ENCODE measurements at places on chromosomes 3 and 15.

GRCh38 chr3:164929642-164930041 lies 148.7 kb downstream of the SI start:
- no peak for DNase-seq

GRCh38 chr3:68706096-68706495 lies 226.3 kb downstream of the TAFA4 start:
- DNase-seq = no peak

DNA sequence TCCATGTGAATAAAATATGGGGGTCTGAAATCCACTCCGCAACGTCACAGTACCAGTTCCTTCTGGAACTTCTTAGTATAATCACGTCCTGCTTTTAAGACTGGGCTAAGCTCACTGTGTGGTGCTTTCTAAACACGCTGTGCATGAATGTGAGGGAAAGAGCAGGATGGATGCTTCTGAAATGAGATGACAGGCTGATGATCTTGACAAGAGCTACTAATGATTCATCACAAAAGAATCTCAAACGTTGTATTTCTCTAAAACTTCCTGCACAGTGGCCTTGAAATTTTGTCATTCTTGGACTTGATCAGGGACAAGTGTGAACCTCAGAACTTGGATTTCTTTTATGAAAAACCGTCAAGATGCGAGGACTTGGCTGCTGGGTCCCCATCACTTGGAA lies 221.4 kb downstream of the CADPS start:
- DNase-seq = no peak

- DNase-seq = no peak
Observed at GRCh38 chr15:74343797-74344127, 23.7 kb downstream of the CYP11A1 start.

DNA sequence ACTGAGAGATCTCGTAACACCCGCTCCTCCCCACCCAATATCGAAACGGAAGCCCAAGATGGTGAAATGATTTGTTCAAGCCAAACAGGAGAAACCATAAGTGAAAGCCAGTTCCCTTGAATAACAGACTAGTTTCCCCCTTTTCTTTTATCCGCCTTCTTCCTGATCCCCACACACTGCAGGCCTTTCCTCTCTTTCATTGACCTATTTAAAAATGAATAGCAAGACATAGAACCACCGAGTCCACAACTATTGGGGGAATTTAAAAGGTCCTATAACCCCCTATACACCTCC lies 382 bp upstream of the COX17 start:
- DNase-seq = no peak

DNA sequence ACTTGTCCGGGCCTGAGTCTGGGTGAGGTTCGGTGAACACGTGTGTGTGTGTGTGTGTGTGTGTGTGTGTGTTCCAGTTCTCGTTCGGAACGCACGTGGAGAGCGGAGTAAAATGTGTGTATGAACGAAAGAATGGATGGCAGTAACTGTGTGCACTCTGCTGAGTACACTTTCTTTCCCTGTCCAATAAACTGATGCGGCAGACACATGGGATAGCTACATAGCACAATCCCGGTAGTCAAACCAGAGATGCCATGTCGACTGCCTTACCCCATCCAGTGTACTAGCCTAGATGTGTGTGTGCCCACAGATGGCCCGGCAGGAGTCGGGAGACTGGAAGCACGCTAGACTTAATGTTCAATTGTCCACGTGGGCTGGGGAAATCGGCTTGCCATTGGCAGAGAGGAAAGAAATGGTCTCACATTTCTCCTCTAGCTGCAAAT lies 507 bp upstream of the GOLIM4 start:
- DNase-seq = no peak

- no peak for DNase-seq
Observed at GRCh38 chr3:46566040-46566641, at the start of gene LRRC2. Gene LRRC2 (minus strand): TSS chr3:46566302. CDS start chr3:46551591, 14,711 bp downstream.

- DNase-seq = no peak
Observed at GRCh38 chr3:194158942-194159439, 23.0 kb downstream of the HES1 start.

DNA sequence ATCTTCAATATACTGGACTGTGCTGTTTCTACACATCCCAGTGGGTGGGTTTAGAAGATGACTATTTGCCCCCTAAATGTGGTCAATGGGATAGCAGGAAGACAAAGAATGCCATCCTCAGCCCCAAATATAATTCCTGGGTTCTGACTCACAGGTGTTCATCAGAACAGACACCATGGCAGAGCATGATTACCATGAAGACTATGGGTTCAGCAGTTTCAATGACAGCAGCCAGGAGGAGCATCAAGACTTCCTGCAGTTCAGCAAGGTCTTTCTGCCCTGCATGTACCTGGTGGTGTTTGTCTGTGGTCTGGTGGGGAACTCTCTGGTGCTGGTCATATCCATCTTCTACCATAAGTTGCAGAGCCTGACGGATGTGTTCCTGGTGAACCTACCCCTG lies 3.0 kb downstream of the CXCR6 start:
- no peak for DNase-seq

GRCh38 chr3:144282313-144282712 lies 310.7 kb downstream of the DIPK2A start:
- DNase-seq = no peak

- DNase-seq = no peak
Observed at GRCh38 chr3:71235846-71236245, 347.7 kb downstream of the FOXP1 start.

DNA sequence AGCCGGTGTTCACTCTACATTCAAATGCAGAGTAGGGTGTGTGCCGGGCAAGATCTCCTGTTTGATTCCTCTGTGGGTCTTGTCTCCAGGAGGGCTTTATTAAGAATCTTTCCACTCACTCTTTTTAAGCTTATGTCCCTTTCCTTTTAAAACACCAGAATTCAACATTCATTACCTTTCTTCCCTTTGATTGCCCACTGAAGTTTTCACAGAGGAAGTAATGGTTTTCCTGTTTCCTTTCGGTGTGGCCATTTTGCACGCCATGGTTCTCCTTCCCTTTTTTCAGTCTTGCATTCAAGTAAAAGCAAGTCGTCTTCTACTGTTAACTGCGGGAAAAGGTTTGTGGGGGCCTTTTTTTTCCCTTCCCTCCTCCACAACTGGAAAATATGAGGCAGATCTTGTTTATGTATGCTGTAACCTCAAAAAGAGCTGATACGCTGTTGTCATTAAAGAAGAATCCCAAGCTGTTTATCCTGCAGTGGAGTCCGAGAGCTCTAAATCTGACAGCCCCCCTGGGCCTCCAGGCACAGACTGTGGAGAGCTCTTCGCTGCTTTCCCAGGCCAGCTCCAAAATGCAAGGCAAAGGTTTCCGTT lies 40.5 kb downstream of the FILIP1L start:
- DNase-seq = no peak

DNA sequence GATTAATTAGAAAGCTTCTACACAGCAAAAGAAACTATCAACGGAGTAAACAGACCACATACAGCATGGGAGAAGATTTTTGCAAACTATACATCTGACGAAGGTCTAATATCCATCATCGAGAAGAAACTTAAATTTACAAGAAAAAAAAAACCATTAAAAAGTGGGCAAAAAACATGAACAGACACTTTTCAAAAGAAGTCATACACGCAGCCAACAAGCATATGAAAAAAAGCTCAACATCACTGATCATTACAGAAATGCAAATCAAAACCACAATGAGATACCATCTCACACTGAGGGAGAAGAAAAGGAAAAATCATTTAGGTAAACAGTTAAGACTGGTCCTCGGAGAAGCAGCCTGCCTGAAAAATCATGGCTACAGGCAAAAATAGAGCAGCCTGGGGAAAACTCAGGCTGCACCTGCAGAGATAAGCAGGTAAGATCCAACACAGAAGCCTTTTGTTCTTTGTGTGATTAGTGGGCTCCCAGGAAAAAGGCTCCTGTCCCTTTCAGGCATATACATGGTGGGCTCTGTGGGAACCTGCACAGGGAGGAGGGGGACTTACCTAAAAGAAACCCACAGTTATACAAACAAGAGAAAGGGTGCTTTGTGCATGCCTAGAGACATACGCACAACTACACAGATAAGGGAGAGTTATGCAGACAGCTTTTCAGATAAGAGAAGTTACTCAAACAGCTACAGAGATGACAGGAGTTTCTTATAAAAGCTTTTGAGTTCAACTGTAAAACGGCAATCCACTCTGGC lies 49.3 kb downstream of the C3orf70 start:
- no peak for DNase-seq

GRCh38 chr3:81886081-81886480 lies 124.6 kb upstream of the GBE1 start:
- no peak for DNase-seq

GRCh38 chr3:180678231-180678630 lies 1.1 kb downstream of the CCDC39 start:
- no peak for DNase-seq

- no peak for DNase-seq
Observed at GRCh38 chr15:29074045-29074444, 188.3 kb downstream of the APBA2 start.

DNA sequence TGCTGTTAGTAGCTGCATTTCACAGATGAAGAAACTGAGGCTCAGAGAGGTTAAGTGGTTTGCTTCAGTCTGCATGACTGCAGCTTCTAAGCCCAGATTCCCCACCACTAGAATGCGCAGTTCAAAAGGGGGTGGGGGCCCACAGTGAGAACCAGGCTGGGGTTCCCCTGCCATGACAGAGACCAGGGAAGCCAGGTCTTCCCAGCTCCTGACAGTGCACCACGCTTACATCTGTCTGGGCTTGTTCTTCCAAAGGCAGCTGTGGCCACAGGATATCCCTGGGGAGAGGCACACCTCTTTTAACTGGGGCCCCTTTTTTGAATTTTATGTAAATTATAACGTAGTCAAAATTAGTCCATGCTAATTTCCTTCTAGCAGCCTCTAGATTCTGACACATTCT lies 5.3 kb downstream of the PLEKHO2 start:
- no peak for DNase-seq

DNA sequence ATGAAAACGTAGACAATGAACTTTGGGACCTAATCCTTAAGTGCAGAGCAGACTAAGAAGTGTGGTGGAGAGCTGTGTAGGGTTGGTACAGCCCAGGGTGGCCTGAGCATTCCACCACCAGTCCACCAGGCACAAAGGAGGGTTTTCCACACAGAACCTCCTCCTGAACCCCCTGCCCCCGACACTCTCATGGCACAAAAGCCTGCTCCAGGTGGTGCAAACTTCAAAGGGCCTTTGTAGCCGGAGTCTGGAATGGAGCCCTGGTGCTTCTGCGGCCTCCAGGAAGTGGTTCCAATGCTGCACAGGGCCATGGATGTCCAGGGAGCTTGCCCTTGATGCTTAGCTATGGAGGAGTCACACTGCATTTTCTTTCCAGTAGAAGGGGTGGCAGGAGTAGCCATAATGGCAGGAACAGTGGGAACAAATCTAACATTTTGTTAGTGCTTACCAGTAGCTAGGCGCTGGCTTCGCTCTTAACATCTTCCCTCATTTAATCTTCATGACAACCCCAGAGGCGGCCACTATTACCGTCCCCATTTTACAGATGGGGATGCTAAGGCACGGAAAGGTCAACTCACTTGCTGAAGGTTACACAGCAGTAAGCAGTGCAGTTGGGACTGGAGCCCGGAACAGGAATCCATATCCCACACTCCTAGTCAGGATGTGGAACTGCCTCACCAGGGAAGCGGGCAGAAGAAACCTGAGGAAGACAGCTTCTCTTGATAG lies 68.6 kb downstream of the LRIG1 start:
- no peak for DNase-seq

- peak; percentile 35 for DNase-seq
Observed at GRCh38 chr15:84570164-84570735, 30.6 kb upstream of the ZSCAN2 start.

GRCh38 chr3:171982828-171983227 lies 56.5 kb upstream of the FNDC3B start:
- DNase-seq = no peak

GRCh38 chr15:69693059-69693458 lies 240.4 kb downstream of the RPLP1 start:
- DNase-seq = no peak

- DNase-seq = no peak
Observed at GRCh38 chr3:29940759-29941323, 660.0 kb downstream of the RBMS3 start.

DNA sequence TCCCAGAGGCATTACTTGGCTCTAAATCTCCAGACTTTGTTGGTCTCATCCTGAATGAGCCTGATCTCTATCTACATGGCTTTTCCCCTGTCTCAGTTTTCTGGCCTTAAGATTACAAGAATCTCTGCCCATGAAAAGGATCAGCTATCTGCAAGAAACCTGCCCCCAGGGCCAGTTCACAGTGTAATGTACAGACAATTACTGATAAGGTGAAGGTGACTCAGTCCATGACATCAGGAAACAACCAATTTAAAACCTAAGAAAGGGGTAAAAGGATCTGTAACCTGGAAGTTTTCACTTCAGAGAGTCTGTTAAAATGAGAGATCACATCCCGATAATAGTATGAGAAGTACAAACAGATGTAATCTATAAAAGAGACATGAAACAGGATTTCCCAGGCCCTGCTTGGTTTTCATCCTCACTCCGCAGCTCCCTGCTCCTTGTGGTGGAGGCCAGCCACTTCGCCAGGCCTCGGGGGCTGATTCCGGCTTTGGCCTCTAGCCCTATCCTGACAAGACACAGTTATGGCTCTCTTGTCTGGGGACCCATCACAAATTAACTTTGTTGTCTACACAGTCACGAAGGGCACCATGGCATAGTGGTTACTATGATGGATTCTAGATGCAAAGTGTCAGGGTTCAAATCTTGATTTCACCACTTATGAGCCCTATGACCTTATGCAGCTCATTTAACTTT lies 136.9 kb downstream of the THSD4 start:
- DNase-seq = no peak

DNA sequence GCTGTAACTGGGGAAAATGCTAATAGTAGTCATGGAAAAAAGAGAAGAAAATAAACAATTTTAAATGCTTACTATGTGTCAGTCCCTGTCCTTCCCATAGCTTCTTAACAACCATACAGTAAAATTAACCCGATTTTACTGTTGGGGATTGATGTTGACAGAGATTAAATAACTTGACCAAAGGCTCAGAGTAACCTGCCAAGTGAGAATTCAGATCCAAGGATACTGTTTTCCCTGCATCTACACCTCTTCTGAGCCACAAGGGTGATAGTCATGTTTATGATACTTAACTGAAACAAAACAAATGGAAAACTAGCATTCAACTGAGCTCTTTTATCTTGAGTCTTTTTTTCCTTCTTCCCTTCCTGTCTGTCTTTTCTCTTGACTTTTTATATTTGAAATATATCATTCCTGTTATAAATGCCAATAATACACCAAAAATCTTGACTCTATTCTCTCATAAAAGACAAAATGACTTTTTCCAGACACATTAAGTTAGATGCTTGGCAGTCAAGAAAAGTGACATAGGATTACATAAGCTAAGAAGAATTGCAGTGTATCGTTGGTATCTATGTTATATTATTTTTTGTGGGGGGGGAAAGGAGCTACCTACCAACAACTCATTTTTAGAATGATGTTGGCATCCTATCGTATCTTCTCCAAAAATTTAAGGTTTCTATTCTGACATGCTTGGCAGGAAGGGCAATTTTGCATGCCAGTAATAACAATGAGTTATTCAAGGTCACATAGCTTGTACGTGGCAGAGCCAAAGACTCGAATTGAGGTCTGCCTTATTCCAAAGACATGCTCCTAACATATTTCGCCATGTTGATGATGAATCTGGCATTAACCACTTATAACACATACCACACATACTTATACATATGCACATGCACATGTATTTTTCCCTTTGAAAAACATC lies 306.6 kb upstream of the KCNH8 start:
- no peak for DNase-seq

- DNase-seq = no peak
Observed at GRCh38 chr3:120429921-120430361, 20.9 kb downstream of the FSTL1 start.

Measured in stimulated activated CD4-positive, alpha-beta T cell treated with anti-CD3 and anti-CD28 coated beads, Interleukin-1b, Interleukin-23, amount 100 ng/mL, for 24 hours (primary cell).